ENCODE measurements at places on chromosomes 1 and 21.

DNA sequence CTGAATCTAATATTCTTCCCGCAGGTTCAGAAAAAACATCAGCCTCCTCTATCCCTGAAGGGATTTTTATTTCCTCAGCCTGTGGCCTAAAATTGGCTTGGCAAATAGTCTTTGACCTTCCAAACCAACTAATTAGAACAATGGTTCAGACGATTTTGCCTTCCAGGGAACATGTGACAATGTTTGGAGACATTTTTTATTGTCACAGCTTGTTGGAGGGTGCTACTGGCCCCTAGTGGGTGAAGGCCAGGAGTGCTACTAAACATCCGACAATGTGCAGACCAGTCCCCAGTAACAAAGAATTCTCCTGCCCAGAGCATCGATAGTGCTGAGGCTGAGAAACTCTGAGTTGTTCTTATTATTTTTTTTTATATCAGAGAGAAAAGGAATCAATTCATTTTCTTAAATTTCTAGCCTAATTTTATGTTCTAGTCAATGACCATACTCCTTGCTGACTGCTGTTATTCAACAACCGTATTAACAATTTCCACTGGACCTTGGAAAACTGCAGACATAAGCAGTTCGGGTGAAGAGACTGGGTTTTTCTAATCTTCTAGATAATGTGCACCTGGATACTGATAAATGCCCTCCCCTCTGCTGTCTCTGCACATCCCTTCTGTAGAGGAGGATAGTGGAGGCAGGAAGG lies 280.7 kb downstream of the LMX1A start:
- no peaks in the 10 kb centered on the region for H3K4me1 ChIP-seq
- no peaks in the 10 kb centered on the region for H3K36me3 ChIP-seq
- DNase-seq, result no peak
- no peak overlapping the region for H3K4me3 ChIP-seq

DNA sequence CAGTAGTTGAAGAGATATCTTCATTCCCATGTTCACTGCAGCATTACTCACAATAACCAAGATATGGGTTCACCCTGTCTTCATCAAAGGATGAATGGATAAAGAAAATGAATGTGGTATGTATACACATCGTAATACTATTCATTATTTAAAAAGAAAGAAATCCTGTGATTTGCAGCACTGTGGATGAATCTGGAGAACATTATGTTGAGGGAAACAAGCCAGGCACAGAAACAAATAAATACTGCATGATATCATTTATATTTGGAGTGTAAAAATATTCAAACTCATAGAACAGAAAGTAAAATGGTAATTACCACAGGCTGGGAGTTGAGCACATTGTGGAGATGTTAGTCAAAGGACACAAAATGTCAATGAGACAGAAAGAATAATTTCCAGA lies 977.2 kb downstream of the AMY1C start:
- H3K27ac ChIP-seq, result no peak overlapping the region
- H3K36me3 ChIP-seq, result no peaks in the 10 kb centered on the region
- H3K27me3 ChIP-seq, result no peaks in the 10 kb centered on the region

DNA sequence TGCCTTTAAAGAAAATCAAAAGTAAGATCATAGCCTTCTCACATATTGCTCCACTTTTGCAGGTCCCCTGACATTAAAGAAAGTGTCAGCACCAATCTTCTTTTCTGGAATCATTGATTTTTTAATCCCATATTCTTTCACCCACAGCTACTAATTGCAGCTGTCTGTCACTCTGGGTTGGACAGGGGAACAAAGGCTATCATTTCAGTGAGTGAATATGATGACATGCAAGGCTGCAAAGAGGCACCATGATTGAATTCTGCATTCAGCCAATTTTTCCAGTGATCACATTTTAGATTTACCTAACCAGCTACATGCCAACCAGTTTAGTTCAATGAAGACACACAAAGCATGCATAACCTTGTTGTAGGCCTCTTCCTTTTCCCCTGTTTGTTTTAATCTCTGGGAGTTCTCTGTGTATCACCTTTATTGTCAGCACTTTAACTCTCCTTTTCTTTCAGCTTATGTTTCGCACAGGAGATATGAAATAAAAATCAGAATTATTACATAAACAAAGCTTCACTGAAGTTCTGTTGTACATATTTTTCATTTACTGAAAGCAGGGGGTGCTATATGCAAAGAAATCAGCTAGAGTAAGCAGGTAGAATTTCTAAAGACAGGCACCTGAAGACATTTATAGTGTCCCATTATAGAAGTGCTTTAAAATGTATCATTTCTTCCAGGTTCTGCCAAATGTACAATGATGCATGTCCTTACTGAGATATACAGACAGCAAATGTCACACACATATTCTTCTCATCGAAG lies 584.8 kb downstream of the PLA2G4A start:
- no peak overlapping the region for H3K4me3 ChIP-seq
- no peak for DNase-seq
- no peaks in the 10 kb centered on the region for H3K27me3 ChIP-seq

DNA sequence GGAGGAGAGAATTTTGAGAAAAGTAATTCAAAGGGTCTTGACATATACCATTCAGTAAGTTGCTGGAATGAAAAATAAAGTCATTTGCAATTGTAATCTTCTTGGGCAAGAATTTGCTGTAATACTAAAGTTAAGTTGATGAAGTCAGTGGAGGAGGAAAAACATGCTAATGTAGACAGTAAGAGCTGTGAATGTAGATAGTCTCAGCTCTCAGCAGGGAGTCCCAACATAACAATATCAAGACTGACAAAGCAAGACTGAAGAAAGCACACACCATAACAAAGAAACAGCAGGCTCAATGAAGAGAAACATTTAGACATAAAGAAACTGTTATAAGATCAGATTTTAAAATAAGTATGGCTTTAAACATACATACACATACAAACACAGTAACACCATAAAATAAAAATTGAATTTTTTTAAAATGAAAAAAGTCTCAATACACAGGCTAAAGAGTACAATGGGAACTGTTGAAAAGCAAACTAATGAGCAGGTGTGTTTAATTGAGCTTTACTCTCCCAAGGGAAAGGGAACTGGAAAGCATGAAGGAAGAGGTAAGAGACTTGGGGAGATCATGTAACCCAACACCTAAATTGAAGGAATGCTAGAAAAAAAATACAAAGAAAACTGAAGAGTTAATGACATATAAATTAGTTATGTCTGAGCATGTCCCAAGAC lies 336.3 kb upstream of the NCAM2 start:
- DNase-seq, result no peak
- H3K27me3 ChIP-seq, result no peaks in the 10 kb centered on the region
- no peaks in the 10 kb centered on the region for H3K36me3 ChIP-seq
- H3K4me3 ChIP-seq, result no peak overlapping the region

- no peaks in the 10 kb centered on the region for H3K36me3 ChIP-seq
- H3K27ac ChIP-seq, result no peak overlapping the region
- peaks cover 8% of the 10 kb centered on the region for H3K4me1 ChIP-seq
- no peak for DNase-seq
Observed at GRCh38 chr21:36162631-36163030, 6.0 kb downstream of the DOP1B start.

GRCh38 chr1:31694069-31694963 lies 9.5 kb downstream of the COL16A1 start:
- no peaks in the 10 kb centered on the region for H3K27me3 ChIP-seq
- peaks cover 6% of the 10 kb centered on the region for H3K4me1 ChIP-seq
- H3K27ac ChIP-seq, result no peak overlapping the region
- H3K36me3 ChIP-seq, result no peaks in the 10 kb centered on the region
- no peak overlapping the region for H3K4me3 ChIP-seq

DNA sequence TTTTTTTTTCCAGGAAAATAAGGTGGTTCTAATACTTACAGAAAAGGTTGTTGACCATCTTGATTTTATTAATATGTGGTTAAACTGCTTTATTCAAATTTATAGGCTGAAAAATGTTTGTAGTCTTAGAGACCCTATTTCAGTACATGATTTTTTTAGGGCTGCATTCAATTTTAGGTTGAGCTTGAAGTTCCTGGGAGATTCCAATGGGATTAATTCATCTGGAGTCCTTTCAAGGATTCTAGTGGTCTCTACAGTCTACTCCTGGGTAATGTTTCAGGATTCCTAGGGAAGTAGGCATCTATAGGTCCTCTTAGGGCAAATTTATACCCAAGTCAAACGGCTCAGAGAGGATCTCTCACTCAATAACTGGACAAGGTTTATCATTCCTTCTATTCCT lies 126.7 kb downstream of the HMCN1 start:
- H3K36me3 ChIP-seq, result no peaks in the 10 kb centered on the region
- no peak overlapping the region for H3K4me3 ChIP-seq
- H3K4me1 ChIP-seq, result no peaks in the 10 kb centered on the region
- no peaks in the 10 kb centered on the region for H3K27me3 ChIP-seq
- DNase-seq, result no peak
- H3K27ac ChIP-seq, result no peak overlapping the region

GRCh38 chr1:179297105-179297378 lies 3.4 kb downstream of the SOAT1 start:
- no peak overlapping the region for H3K27ac ChIP-seq
- H3K4me1 ChIP-seq, result peaks cover 54% of the 10 kb centered on the region

DNA sequence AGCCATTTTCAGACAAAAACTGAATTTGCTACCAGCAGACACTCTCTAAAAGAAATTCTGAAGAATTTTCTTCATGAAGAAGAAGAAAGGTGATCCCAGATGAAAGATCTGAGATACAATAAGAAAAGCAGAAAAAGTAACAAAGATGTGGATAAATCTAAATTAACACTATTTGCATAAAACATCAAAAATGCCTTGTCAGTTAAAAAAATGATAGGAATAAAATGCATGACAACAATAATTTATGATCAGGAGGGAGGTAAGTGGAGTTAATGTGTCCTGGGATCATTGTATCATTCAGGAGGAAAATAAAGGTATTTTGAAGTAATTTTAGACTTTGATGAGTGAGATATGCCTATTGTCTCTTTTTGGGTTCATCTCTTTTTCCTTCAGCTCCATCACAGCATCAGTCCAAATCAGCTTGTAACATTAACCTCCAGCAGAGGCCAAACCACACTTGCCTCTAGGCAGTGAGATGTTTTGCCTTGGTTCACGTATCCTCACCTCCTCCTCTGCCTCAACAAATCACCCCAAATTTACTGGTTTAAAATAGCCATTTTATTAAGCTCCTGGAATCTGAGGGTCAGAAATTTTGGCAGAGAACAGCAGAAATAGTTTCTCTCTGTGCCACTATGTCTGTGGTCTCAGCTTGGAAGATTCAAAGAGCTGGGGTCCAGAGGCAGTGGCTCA lies 76.9 kb upstream of the HIVEP3 start:
- no peak overlapping the region for H3K4me3 ChIP-seq
- DNase-seq, result no peak
- H3K27me3 ChIP-seq, result no peaks in the 10 kb centered on the region
- H3K36me3 ChIP-seq, result no peaks in the 10 kb centered on the region
- H3K27ac ChIP-seq, result no peak overlapping the region

GRCh38 chr1:27117733-27118439 lies 37.0 kb downstream of the SLC9A1 start:
- no peaks in the 10 kb centered on the region for H3K27me3 ChIP-seq
- H3K4me1 ChIP-seq, result peaks cover 26% of the 10 kb centered on the region
- no peak overlapping the region for H3K27ac ChIP-seq
- H3K36me3 ChIP-seq, result no peaks in the 10 kb centered on the region

DNA sequence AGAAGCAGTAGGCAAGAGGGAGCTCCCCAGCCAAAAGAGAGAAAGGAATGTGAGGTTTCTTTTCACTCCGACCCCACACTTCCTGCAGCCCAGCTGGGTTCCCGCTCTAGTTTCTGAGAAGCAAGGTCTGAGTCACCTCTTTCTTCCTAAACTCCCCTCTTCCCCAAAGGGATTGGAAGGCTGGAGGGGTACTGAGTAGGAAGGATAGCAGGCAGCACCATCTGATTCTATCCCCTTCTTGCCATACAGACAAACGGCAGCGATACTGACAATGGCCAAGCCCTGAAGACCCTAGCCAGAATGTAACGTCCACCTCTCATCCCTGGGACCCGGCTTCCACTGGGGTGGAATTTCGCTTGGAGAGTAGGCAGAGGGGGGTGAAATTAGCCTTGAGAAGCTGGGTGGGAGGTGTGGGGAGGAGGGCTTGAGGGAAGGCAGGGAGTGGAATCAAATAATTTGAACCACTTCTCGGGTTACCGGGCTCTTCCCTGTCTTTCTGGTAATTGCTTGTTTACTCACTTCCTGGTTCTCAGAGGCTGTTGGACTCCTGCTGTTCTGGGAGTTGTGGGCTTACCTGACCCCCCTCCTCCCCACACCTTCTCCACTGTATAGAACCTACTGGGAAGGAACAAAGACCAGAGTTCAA lies 13.2 kb downstream of the IER5 start:
- no peaks in the 10 kb centered on the region for H3K27me3 ChIP-seq
- H3K4me1 ChIP-seq, result peaks cover 49% of the 10 kb centered on the region
- H3K4me3 ChIP-seq, result no peak overlapping the region
- H3K36me3 ChIP-seq, result no peaks in the 10 kb centered on the region

- peak overlapping the region; percentile 91 for H3K27ac ChIP-seq
- peak; percentile 79 for DNase-seq
- H3K36me3 ChIP-seq, result peaks cover 8% of the 10 kb centered on the region
- peaks cover 21% of the 10 kb centered on the region for H3K4me1 ChIP-seq
- peak overlapping the region; percentile 95 for H3K4me3 ChIP-seq
- H3K27me3 ChIP-seq, result no peaks in the 10 kb centered on the region
Observed at GRCh38 chr1:27342778-27343638, 1.2 kb downstream of the SYTL1 start.

GRCh38 chr1:167628741-167629515 lies 1.1 kb upstream of the RCSD1 start:
- H3K4me1 ChIP-seq, result peaks cover 60% of the 10 kb centered on the region
- DNase-seq, result no peak
- H3K4me3 ChIP-seq, result no peak overlapping the region
- no peaks in the 10 kb centered on the region for H3K27me3 ChIP-seq
- peaks cover 5% of the 10 kb centered on the region for H3K36me3 ChIP-seq
- H3K27ac ChIP-seq, result peak overlapping the region; percentile 87

- H3K27me3 ChIP-seq, result no peaks in the 10 kb centered on the region
- DNase-seq, result no peak
- no peaks in the 10 kb centered on the region for H3K4me1 ChIP-seq
- H3K36me3 ChIP-seq, result no peaks in the 10 kb centered on the region
- H3K4me3 ChIP-seq, result no peak overlapping the region
Observed at GRCh38 chr1:113683384-113684152, 75.7 kb downstream of the PHTF1 start.

DNA sequence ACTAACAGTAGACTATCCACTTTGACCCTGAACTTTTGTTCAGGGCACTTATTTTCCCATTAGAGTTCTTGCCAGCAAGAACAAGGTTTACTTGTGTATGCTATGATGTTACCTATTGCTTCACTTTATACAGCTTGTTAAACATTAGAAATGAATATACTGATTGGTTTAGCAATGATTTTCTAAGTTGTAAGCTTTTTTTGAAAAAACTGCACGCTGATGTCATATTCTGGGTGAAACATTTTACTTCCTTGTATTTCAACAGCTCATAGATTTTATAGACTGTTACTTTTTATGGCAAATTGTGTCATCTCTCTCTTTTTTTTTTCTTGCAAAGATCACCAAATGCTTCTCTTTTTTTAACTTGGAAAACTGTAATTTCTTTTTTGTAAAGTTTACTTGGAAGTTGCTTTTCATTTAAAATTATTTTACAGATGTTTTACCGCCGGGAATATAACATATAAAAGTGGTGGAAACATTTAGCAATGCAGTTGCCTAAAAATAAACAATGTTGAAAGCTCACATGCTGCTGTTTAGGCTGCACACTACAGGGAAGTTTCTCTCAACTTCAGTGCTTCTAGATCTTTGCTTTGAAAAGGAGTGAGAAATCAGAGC lies 215.3 kb upstream of the NFIA start:
- no peak overlapping the region for H3K27ac ChIP-seq
- H3K4me1 ChIP-seq, result no peaks in the 10 kb centered on the region
- H3K36me3 ChIP-seq, result no peaks in the 10 kb centered on the region
- H3K27me3 ChIP-seq, result peaks cover 3% of the 10 kb centered on the region
- DNase-seq, result no peak
- H3K4me3 ChIP-seq, result no peak overlapping the region

GRCh38 chr1:46133181-46133658 lies 791 bp upstream of the PIK3R3 start:
- peak overlapping the region; percentile 92 for H3K4me3 ChIP-seq
- H3K27ac ChIP-seq, result peak overlapping the region; percentile 86
- DNase-seq, result no peak
- peaks cover 6% of the 10 kb centered on the region for H3K4me1 ChIP-seq
- peaks cover 27% of the 10 kb centered on the region for H3K27me3 ChIP-seq
